Fibroblast of lung (primary cell): ENCODE measurements at places on chromosomes 1 and 21.

GRCh38 chr1:246283771-246284410 lies 223.2 kb downstream of the SMYD3 start:
- peaks cover 4% of the 10 kb centered on the region for H3K4me1 ChIP-seq
- no peaks in the 10 kb centered on the region for H3K27me3 ChIP-seq
- H3K36me3 ChIP-seq, result no peaks in the 10 kb centered on the region
- peak; percentile 9 for DNase-seq

DNA sequence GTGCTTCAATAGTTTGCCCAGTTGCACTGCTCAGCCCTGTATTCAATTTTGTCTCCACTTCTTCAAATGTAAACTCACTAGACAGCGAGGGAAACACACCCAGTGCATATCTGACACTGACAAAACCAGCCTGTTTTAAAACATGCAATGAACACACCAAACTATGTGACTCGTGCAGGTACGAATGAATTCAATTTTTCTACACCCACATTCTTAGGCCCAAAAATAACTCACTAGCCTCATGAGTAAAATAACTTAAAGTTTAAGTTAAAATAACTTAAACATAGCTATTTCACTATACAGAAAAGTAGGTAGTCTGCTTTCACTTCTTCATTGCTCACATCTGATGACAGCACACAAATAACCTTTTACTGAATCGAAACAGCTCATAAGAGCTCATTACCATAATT lies 21.1 kb downstream of the TTC13 start:
- DNase-seq, result no peak
- no peaks in the 10 kb centered on the region for H3K4me1 ChIP-seq
- no peaks in the 10 kb centered on the region for H3K36me3 ChIP-seq

GRCh38 chr1:230242326-230242725 lies 175.3 kb downstream of the GALNT2 start:
- H3K4me3 ChIP-seq, result no peak overlapping the region
- peaks cover 4% of the 10 kb centered on the region for H3K36me3 ChIP-seq
- DNase-seq, result peak; percentile 33
- no peaks in the 10 kb centered on the region for H3K27me3 ChIP-seq
- peaks cover 2% of the 10 kb centered on the region for H3K4me1 ChIP-seq
- no peak overlapping the region for H3K27ac ChIP-seq

GRCh38 chr1:193438312-193438711 lies 251.9 kb upstream of the B3GALT2 start:
- no peak overlapping the region for H3K4me3 ChIP-seq
- no peaks in the 10 kb centered on the region for H3K4me1 ChIP-seq
- DNase-seq, result no peak
- H3K27ac ChIP-seq, result no peak overlapping the region
- H3K27me3 ChIP-seq, result no peaks in the 10 kb centered on the region
- no peaks in the 10 kb centered on the region for H3K36me3 ChIP-seq

DNA sequence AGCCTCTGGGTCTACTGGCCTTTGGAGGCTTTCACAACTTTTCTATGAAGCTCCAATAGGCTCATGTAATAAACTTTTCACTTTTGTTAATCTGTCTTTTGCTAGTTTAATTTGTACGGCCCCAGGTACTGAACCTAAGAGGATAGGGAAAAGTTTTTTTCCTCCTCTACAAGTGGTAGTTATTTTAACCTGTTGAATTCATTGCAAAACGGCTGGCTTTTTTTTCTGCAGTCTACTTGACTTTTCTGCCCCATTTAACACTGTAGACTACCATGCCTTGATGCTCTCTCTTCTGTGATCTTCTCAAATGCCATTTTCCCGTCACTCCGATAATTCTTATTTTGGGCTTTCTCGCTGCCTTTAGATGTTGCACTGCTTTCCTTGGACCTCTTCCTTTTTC lies 43.6 kb upstream of the DR1 start:
- no peak overlapping the region for H3K27ac ChIP-seq
- no peaks in the 10 kb centered on the region for H3K4me1 ChIP-seq
- H3K27me3 ChIP-seq, result no peaks in the 10 kb centered on the region

GRCh38 chr1:14113841-14114567 lies 414.0 kb downstream of the PRDM2 start:
- H3K27me3 ChIP-seq, result no peaks in the 10 kb centered on the region
- H3K27ac ChIP-seq, result no peak overlapping the region
- no peaks in the 10 kb centered on the region for H3K4me1 ChIP-seq
- H3K36me3 ChIP-seq, result no peaks in the 10 kb centered on the region
- DNase-seq, result peak; percentile 56

- no peaks in the 10 kb centered on the region for H3K4me1 ChIP-seq
- H3K27me3 ChIP-seq, result no peaks in the 10 kb centered on the region
- no peaks in the 10 kb centered on the region for H3K36me3 ChIP-seq
Measured at GRCh38 chr1:110879758-110880606, 7.0 kb downstream of the CD53 start.

DNA sequence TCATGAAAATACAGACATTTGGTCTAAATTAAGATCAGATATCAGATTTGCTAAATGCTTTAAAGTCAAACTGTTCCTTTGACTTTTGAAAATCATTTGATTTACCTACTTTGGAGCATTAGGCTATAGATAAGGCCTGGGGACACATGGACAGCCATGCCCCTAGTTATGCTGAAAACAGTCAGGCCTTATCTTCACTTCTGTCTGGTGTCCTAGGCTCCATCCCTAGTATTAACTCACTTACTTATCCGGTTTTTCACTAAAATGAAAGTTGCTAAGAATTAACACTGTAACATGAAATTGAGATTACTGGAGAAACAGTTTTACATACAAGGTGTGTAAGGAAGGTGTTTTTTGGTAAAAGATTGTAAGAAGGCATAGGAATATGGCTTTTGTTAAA lies 4.5 kb upstream of the CATSPERE start:
- no peaks in the 10 kb centered on the region for H3K36me3 ChIP-seq
- H3K27me3 ChIP-seq, result no peaks in the 10 kb centered on the region
- no peak overlapping the region for H3K4me3 ChIP-seq
- DNase-seq, result no peak
- no peak overlapping the region for H3K27ac ChIP-seq

- H3K27ac ChIP-seq, result no peak overlapping the region
- H3K4me1 ChIP-seq, result no peaks in the 10 kb centered on the region
- no peaks in the 10 kb centered on the region for H3K27me3 ChIP-seq
Measured at GRCh38 chr1:111164151-111164550, 24.1 kb downstream of the CEPT1 start.

DNA sequence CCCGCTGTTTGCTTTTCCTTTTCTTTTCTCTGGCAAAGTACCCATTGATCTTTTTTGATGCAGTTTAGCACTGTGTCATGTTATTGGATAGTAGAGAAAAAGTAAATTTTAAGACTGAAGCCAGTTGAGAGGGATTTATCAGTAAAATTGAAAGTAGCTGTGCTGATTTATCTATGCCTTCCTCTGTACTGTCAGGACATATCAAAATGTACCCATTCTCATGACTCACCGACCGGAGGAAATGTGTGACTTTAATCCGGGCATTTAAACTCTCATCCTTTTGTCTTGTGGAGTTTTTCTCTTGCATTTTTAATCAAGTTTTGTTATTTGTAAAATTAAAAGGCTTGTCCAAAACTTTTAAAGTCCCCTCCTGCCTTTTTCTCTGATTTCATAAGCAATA lies 276.6 kb upstream of the FMN2 start:
- H3K4me3 ChIP-seq, result no peak overlapping the region
- H3K36me3 ChIP-seq, result no peaks in the 10 kb centered on the region
- no peaks in the 10 kb centered on the region for H3K27me3 ChIP-seq
- no peaks in the 10 kb centered on the region for H3K4me1 ChIP-seq
- H3K27ac ChIP-seq, result no peak overlapping the region

DNA sequence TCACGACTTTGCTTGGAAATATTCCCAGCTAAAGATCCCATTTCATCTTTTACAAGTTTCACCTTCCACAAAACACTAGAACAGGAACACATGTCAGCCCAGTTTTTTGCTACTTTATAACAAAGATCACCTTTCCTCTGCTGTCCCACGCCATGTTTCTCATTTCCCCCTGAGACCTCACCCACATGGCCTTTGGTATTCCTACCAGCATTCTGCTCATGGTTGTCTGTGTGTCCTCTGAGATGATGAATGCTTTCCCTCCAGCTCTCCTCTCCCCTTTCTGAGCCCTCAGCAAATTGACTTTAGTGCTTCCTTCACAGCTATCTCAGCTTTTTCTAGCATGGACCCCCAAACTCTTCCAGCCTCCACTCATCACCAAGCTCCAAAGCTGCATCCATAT lies 32.3 kb upstream of the ABCG1 start:
- no peak overlapping the region for H3K27ac ChIP-seq
- H3K36me3 ChIP-seq, result no peaks in the 10 kb centered on the region
- no peaks in the 10 kb centered on the region for H3K4me1 ChIP-seq
- no peak for DNase-seq
- peaks cover 4% of the 10 kb centered on the region for H3K27me3 ChIP-seq

DNA sequence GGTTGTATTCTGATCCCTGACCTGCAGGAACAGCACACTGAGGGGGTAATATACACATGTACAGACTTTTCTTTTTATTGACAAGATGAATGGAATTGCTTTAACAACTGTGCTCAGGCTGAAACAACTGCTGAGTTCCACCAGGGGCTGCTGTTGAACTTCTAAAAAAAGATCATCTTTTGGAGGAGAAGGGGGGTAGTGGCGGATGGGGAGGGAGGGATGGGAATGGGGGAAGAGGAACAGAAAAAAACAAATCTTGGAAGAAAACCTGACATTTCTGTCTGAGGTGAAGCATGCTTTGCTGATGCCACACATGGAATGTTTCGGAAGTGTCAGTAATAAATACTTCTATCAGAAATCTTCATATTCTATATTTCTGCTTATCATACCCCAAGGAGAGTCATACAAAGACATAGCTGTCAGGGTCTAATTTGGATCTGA lies 75.0 kb downstream of the RWDD3 start:
- no peak overlapping the region for H3K27ac ChIP-seq
- no peaks in the 10 kb centered on the region for H3K4me1 ChIP-seq
- DNase-seq, result peak; percentile 28
- no peaks in the 10 kb centered on the region for H3K36me3 ChIP-seq

- no peak for DNase-seq
- H3K27me3 ChIP-seq, result no peaks in the 10 kb centered on the region
- H3K4me3 ChIP-seq, result no peak overlapping the region
Measured at GRCh38 chr1:54273795-54274163, 73.8 kb downstream of the MRPL37 start.

GRCh38 chr1:167627865-167628641 lies 2.0 kb upstream of the RCSD1 start:
- peaks cover 2% of the 10 kb centered on the region for H3K4me1 ChIP-seq
- H3K27ac ChIP-seq, result no peak overlapping the region
- no peak overlapping the region for H3K4me3 ChIP-seq
- no peaks in the 10 kb centered on the region for H3K36me3 ChIP-seq
- peak; percentile 19 for DNase-seq

GRCh38 chr1:178278916-178279686 lies 185.2 kb downstream of the RASAL2 start:
- H3K27ac ChIP-seq, result no peak overlapping the region
- no peaks in the 10 kb centered on the region for H3K4me1 ChIP-seq

DNA sequence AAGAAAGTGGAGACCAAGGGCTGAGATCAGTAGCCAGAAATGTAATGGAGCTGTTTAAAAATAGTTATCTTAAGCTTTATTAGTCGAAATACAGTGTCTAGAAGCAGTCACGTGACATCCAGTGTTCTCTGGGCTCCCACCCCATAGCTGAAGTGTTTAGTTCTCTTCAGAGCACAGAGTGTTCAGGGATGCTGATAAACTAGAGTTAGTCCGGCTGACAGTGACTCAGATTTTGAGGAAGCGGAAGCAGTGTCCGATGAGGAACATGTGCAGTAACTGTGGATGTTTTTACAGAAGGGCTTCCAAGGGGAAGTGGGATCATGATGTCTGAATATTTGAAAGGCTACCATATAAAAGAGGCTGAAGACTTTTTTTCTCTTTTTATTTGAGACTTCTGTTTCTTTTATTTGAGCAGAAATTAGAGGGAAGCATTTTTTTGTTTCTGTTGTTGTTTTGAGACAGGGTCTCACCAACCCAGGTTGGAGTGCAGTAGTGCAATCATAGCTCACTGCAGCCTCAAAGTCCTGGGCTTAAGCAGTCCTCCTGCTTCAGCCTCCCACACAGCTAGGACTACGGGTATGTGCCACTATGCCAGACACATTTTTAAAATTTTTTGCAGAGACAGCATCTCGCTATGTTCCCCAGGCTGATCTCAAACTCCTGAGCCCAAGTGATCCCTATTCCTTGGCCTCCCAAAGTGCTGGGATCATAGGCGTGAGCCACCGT lies 124.2 kb downstream of the GALNT2 start:
- H3K4me1 ChIP-seq, result peaks cover 2% of the 10 kb centered on the region
- H3K27me3 ChIP-seq, result no peaks in the 10 kb centered on the region

GRCh38 chr1:87179076-87179810 lies 149.4 kb upstream of the LMO4 start:
- H3K27ac ChIP-seq, result no peak overlapping the region
- H3K36me3 ChIP-seq, result no peaks in the 10 kb centered on the region
- H3K4me1 ChIP-seq, result no peaks in the 10 kb centered on the region

GRCh38 chr1:44217809-44218410 lies 4.6 kb downstream of the DMAP1 start:
- H3K36me3 ChIP-seq, result peaks cover 26% of the 10 kb centered on the region
- no peaks in the 10 kb centered on the region for H3K27me3 ChIP-seq
- peak; percentile 41 for DNase-seq
- H3K4me3 ChIP-seq, result no peak overlapping the region
- H3K27ac ChIP-seq, result no peak overlapping the region

DNA sequence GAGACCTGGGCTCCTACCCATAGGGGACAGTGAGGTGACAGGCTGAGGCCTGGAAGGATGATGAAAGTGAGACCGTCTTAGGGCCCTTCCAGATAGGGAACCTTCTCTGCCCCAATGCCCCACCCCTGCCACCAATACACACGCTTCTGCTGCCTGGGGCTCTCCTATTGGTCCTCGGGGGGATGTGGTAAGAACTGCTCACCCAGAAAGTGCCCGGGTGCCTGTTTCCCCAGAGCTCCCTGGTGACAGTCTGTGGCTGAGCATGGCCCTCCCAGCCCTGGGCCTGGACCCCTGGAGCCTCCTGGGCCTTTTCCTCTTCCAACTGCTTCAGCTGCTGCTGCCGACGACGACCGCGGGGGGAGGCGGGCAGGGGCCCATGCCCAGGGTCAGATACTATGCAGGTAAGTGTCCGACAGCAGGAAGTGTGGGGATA lies 948 bp downstream of the SEMA4A start:
- H3K4me3 ChIP-seq, result no peak overlapping the region
- no peaks in the 10 kb centered on the region for H3K36me3 ChIP-seq
- peaks cover 7% of the 10 kb centered on the region for H3K27me3 ChIP-seq
- H3K27ac ChIP-seq, result no peak overlapping the region
- H3K4me1 ChIP-seq, result no peaks in the 10 kb centered on the region

DNA sequence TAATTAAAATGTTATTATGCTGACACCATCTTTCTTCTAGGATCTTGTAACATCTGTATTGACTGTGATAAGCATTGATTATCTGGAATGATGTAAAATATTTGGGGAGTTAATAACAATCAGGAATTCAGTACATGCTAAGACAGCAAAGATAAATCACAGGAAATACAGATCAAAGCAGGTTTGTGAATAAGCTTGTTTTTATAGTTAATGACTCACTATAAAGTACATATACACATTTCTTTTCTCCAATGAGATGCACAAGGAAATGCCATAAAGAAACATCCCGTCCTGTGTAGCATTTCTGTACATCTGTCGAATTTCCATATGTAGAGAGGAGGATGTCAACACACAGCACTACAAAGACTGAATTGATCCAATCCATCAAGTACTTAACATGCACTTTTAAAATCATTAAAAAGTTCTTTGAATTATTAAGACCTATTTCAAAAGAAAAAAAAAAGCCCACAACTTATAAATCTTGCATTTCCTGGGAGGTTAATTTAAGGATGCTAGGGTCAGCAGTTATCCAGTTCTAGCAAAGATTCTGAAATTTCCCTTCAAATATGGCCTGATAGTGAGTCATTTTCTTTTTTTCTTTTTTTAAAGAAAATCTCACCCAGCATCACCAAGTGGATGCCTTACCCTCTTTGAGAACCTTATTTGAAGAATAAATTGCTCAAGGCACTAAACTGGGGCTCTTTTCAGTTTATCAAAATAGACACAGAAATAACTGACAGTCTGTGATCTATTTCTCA lies 243.2 kb upstream of the NR5A2 start:
- no peak overlapping the region for H3K27ac ChIP-seq
- DNase-seq, result peak; percentile 30
